ENCODE measurements at places on chromosomes 11 and 22.

GRCh38 chr11:34619062-34619516 lies 1.8 kb upstream of the EHF start:
- DNase-seq, result no peak

GRCh38 chr22:26398741-26399153 lies 30.3 kb upstream of the ASPHD2 start:
- peak; percentile 32 for DNase-seq

- no peak for DNase-seq
These were observed 120.6 kb upstream of the LMO1 start for GRCh38 chr11:8384199-8384821.

DNA sequence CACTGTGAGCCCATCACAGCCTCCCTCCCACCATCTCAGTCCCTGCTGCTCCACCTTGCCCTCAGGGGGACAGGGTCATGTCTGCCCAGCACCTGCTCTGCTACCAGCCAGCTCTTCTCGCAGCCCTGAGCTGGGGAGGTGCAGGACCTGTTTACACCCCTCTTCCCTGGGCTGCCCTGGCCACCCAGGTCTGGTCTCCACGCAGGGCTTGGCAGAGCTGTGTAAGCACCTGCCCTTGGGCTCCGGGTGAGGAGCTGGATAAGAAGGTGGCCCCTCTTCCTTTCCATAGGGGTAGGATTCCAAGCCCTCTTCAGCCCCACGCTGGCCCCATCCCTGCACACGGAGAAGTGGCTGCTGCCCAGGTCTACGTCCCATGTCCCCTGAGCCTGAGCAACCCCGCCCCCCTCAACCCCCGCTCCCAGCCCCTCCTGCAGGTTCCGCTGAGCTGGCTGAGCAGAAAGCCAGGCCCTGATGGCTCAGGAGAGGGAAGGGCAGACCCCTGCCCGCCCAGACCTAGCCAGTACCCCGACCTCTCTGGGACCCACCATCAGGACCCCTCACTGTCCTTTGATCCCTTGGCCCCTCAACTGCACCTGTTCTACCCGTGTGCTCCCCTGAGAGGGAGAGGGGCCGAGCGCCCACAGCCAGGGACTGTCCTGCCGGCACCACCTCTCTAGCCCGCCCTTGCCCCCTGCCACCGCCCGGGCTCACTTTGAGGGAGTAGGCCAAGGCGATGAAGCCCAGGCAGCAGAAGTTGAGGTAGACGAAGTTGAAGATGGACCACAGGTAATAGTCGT lies 3.2 kb downstream of the IFITM10 start:
- no peak for DNase-seq

- DNase-seq, result no peak
These were observed 12.1 kb downstream of the MED15 start for GRCh38 chr22:20519558-20519957.

GRCh38 chr11:132111316-132111715 lies 740.9 kb downstream of the NTM start:
- DNase-seq, result no peak

DNA sequence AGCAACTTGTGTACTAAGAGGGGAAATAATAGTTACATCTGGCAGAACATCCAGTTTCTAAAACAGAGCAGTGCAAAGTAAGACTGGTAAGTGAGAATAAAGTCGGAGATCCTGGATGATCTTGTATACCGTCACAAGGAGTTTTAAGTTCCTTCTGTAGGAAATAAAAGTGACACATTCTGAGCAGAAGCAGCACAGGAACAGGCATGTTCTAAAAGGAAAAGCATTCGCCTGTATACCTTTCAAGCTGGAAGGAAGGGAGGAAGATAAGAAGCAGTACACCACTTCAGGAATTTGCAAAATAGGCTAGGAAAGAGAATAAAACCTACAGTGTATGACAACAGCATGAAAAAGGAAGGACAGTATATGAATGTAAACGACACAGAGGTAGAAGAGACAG lies 106.2 kb upstream of the TP53AIP1 start:
- no peak for DNase-seq

DNA sequence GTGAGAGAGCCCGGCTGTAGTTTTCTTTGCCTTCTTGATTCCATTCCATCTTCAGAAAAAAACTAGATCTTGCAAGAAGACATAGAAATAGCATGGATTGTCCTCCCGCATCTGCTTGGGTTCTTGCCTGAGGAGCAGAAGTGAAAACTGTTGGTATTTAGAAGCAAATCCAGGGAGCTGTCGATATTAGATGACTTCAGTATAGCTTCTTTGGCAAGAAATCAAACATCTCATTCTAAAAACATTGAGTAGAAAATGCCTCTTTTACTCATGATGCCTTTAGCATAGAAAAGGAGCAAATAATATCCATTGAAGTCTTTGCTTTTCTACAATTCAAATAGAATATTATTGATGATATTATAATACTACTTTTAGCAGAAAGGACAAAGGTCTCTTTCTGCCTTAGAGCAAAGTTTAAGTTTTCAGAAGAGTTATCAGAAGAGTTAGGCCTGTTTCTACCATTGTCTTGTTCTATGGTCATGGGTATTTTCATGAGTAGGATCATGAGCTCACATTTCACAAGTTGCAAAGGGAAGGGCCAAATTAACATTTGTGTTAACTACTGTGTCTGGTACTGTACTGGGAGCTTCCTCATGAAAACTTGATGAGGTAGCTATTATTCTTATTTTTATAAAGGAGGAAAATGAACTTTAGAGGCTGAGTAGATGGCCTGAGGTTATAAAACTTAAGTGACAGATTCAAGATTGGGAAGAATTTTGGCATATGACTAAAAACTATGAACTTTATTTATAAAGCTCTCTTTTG lies 49.7 kb downstream of the EXT2 start:
- no peak for DNase-seq

DNA sequence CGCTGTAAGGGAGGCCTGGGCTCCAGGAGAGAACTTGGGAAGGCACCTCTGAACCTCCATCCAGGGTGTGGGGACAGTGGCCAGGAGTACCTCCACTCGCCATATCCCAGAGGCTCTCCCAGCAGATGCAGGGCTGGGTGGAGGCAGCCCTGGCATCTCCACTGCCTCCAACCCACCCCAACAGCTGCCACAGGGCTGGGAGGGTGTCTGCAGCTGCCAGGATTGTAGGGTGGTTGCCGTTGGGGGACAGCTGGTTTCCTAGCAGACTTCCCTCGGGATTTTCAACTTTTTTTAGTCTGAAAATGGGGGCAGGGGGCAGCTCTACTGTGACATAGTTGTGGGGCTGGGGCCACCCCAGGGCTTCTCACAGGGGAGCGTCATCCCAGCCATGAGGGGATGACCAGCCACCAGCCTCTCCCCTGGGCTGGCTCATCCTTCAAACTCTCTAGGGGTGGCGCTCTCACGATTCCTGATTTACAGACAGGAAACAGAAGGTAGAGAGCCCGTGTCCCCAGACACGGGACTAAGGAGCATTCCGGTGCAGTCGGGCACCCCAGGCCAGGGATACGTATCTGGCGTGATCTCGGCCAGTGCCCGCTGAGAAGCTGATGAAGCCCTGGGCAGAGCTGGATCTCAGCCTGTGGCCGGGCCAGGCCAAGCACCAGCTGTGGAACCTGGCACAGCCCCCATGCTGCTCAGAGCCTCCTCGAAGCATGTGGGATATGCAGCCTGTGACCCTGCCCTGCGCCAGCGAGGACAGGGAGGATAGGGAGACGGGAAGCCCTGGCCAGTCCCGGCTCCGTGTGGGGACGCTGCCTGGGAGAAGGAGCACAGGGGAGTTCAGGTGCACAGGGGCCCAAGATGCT lies 9.9 kb downstream of the PRR5 start:
- no peak for DNase-seq

DNA sequence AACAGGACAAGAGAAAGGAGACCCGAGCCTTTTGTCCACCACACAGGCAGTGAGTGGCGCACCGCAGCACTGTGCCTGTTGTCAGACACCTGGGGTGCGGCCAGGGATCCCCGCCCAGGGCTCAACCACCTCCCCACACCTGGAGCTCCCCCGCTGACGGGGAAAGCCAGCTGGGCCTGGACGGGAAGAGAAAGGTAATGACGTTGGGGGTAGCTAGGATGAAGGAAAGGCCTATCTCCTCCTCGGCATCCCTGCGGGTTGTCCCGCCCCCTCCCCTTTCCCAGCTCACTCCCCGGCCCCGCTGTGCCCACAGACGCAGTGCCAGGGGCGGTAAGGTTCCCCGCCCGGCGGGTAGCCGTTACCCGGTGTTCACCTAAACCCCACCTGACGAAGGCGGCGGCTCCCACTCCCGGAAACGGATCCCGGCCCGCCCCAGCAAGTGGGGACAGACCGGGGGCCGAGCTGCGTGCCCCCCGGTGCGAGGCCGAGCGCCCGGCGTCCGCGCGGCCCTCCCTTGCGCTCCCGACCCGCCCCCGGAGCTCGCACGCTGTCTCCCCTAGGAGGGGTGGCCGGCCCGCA lies 495 bp downstream of the HYOU1 start:
- peak; percentile 19 for DNase-seq

GRCh38 chr22:30452861-30453260 lies 19.0 kb downstream of the SEC14L3 start:
- no peak for DNase-seq

GRCh38 chr11:65546217-65546958 lies 11.8 kb downstream of the LTBP3 start:
- DNase-seq, result peak; percentile 97

DNA sequence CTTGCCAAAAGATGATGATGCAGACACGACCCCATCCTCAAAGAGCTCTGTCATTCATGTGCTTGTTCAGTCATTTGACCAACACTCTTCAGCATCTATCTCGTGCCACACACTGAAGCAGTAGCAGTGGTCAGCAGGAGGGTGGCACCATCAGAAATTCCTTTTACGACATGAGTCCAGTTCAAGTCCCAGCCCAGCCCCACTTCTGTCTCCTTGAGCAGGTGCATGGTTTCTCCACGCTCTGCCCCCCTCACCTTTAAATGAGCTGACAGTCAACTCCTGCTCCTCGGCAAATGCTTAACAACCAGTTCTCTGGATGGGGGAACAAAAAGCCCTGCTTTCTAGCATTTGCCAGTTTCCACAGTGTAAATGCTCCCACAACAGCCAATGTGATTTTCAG lies 60.9 kb downstream of the SYN3 start:
- no peak for DNase-seq

DNA sequence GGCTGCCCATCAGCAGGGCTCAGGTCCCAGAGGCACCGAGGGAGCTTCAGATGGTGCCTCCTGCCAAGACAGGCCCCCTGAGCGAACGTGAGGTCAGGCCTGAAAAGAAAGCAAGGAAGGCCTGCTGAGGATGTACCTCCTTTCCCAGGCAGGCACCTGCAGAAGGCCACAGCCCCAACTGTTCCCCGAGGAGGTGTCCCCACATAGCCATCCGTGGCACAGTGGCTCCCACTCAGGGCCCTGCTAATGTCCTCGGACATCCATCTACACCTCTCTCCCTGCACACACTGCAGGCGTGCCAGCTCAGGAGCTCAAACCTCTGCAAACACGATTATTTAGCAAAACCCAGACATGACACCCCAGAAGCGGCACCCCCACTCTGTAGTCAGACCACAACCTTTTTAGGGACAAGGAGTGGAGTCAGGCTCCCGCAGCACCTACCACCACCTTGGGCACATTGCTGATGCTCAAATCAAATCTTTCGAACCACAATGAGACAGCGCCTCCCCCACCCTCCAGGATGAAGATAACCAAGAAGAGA lies 36.9 kb downstream of the SHANK2 start:
- DNase-seq, result no peak

GRCh38 chr11:33187998-33188722 lies 26.9 kb upstream of the CSTF3 start:
- DNase-seq, result no peak

DNA sequence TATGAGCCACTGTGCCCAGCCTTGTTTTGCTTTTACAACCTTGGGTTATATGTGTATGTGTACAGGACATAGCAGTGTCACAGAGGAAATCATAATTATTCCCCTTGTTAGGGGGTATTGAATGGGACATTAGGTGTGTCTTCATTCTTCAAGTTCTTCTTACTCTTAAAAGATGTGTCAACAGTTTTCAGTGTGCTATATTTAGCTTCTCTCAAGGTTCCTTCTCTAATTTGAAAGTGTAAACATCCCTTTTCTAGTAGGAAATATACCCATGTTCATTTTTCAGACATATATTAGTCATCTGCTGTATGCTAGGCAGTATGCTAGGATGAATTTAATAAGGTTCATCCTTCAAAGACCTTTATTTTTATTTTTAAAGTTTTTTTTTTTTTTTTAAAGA lies 17.1 kb downstream of the PCF11 start:
- DNase-seq, result no peak

DNA sequence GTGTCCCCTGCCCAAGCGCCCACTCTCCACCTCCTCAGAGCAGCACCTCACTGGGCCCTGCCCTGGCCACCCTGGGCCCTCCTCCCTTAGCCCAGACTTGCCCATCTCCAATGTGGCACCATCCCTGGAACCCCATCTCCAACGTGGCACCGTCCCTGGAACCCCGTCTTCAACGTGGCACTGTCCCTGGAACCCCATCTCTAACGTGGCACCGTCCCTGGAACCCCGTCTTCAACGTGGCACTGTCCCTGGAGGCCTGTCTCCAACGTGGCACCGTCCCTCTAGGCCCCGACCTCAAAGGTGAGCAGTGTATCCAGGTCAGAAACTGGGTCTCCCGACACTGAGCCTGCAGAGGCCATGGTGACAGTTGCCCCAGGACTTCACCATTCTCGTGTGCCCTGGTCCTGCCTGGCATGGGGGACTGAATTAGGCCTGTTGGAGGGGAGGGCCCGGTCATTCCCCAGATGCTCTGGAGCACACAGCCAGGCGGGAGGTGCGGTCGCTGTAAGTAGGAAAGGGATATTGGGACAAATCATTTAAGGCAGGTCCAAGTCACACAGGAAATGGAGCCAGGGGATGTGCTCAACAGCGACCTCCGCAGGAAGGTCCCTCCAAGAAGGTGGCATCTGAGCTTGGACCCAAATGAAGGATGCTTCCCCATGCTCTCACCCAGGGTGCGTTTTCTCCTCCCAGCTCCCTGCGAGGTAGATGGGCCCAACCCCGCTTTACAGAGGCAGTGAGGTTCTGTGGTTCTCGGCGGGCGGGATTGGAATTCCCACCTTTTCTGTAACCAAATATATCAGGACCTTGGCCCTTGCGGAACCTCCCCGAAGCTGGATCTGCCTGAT lies 2.4 kb upstream of the CTSD start:
- no peak for DNase-seq

- no peak for DNase-seq
These were observed 189.3 kb downstream of the GUCY1A2 start for GRCh38 chr11:106828976-106829375.

DNA sequence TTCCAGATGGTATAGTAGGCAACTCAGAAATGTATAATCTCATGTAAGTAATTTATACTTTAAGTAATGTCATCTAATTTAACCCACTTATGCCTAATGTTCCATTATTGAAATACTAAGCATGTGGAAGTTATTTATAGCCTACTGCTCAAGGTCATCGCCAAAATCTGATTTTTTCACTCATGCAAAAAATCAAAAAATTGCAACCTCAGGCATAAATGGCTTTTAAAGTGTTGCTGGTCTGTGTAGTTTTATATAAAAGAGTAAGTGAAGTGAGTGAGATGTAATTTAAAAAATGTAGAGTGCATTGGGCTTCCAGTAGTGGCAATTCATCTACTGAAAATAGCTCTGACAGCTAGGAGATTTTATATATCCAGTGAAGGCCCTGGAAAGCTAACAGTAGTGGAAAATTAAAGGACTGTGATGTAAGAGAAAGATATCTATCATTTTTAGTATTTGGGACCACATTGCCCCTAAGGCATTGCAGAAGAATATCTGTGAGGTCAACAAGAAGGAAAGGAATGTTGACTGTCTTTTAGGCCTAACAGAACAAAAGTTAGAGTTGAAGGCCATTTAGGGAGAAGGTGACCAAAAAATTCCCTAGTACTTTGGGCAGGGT lies 624.5 kb upstream of the CHORDC1 start:
- no peak for DNase-seq

- DNase-seq, result no peak
These were observed 2.4 kb upstream of the SSTR3 start for GRCh38 chr22:37214731-37215030.
